ENCODE measurements at places on chromosomes 16 and 17. TPM values are rescaled to one million over a fixed set of nuclear protein-coding genes. Genes with fewer than 3 reads are reported as not detected.

- peak overlapping the region; percentile 63 for H3K4me3 ChIP-seq
- H3K27ac ChIP-seq, result peak overlapping the region; percentile 83
- no peaks in the 10 kb centered on the region for H3K27me3 ChIP-seq
Measured at GRCh38 chr16:30184096-30184890, 891 bp downstream of the CORO1A start.

DNA sequence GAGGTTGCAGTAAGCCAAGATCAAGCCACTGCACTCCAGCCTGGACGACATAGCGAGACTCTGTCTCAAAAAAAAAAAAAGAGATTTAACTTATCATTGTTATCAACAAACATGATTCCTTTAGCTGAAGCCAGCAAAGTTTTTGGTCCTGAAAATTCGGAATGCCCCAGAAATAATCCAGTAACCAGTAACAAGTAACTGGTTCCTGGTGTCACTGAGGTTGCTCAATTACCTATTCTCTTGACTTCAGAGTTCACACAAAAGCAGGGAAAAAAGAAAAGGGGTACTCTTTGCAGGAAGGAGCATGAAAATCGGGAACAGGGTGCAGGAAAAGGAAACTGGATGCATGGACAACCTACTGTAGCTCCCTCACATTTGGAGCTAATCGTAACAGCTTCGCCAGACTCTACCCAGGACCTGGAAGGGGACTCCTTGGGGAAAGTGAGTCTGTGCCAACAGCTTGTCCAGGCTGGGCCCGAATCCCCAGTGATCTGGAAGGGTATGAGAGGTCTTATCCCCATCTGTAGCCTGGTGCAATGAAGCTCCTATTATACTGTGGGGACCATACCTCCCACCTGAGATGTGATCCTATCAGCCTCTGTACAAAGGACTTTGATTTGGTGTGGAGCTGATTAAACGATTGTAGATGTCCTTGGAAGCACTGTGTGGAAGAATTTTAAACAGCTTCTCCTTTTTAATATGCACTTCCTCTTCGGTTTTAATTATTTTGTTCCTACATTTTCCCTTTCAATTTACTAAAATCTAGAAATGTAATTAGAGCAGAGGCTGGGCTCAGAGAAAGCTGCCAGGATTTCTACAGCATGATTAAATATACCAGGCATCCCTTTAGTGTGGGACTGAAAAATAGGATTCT lies 3.4 kb upstream of the SPOP start:
- H3K27me3 ChIP-seq, result no peaks in the 10 kb centered on the region
- H3K27ac ChIP-seq, result peak overlapping the region; percentile 1
- peaks cover 5% of the 10 kb centered on the region for H3K4me1 ChIP-seq
- DNase-seq, result no peak
- no peaks in the 10 kb centered on the region for H3K36me3 ChIP-seq
- no peak overlapping the region for H3K4me3 ChIP-seq

DNA sequence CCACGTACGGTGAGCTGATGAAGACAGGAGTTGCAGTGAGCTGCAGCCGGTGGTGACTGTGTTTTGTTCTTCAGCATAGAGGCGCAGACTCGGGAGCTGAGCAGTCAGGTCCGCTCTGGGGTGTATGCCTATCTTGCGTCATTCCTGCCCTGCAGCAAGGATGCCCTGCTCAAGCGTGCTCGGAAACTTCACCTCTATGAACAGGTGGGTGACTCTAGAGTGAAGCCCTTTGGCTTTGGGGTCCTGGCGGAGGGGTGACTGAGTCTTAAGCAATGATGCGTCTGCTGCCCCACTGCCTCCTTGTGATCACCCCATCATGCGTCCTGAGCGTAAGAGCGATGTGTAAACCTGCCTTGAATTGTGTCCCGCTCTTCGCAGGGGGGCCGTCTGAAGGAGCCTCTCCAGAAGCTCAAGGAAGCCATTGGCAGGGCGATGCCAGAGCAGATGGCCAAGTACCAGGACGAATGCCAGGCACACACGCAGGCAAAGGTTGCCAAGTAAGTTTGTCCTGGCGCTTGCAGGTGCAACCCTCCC lies 22.9 kb downstream of the UBN1 start:
- no peak for DNase-seq
- H3K36me3 ChIP-seq, result peaks cover 61% of the 10 kb centered on the region
- H3K4me3 ChIP-seq, result no peak overlapping the region
- H3K27me3 ChIP-seq, result no peaks in the 10 kb centered on the region
- H3K4me1 ChIP-seq, result no peaks in the 10 kb centered on the region

- H3K4me3 ChIP-seq, result no peak overlapping the region
- no peaks in the 10 kb centered on the region for H3K36me3 ChIP-seq
- no peaks in the 10 kb centered on the region for H3K27me3 ChIP-seq
Measured at GRCh38 chr16:50393858-50394802, 25.3 kb upstream of the BRD7 start.

DNA sequence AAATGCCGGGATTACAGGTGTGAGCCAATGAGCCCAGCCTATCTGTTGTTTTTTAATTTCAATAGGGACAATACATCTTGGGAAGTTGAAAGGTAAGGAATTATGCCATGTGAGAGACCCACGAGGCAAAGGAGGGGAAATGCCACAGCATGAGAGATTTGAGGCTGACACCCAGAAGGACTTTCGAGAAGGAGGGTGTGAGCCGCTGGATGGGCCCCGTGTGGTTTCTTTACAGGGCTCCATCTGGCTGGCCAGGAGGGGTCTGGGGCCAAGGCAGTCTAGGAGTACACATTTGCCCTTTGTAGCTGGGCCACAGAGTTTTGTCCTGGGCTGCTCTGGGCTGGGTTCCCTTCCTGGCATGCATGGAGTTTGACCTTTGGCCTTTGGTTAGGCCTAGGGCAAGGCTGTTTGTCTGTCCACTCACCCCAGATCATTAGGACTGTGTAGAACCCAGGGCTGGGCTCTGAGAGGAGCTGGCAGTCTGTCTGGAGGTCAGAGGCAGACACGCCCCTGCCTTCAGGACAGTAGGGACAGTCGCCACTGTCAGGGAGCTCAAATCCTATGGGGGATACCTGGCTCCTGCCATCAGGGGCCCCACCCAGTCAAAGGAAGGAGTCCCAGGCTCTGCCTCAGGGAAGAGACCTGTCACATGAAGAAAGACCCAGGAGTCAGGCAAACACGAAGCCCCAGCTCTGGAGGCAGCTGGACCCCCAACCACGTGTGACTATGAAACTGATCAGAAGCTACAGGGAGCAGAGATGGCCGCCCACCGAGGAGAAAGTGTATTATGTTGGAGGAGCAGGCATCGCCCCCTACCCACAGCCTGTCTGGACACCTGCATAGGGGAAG lies 24.2 kb upstream of the NXPH3 start:
- H3K27me3 ChIP-seq, result no peaks in the 10 kb centered on the region
- no peak for DNase-seq
- peaks cover 5% of the 10 kb centered on the region for H3K4me1 ChIP-seq
- no peak overlapping the region for H3K4me3 ChIP-seq
- no peaks in the 10 kb centered on the region for H3K36me3 ChIP-seq
- no peak overlapping the region for H3K27ac ChIP-seq

DNA sequence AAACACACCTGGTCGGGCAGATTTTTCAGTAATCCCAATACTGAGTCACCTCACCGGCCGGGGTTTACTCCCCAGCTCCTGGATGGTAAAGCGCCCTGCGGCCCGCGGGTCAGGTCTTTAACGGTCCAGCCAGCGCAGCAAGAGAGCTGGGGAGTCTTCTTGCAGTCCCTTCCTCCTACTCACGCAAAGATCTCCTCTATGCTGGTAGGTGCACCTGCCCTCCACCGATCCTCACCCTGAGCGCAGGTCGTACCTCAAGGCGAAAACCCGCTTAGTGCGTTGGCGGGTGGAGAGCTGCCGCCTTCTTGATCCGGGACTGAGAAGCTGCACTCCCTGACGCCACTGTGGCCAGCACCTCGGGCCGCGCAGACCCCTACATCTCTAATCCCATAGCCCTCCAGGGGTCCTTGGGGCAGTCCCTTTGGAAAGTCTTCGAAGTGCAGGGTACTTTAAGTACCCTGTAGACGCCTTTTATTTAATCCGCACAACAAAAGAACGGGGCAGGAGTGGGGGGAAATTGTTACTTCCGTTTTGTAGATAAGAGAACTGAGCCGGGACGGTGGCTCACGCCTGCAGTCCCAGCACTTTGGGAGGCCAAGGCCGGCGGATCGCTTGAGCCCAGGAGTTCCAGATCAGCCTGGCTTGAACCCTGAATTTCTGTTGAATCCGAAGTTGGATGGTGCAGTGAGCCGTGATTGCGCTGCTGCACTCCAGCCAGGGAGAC lies 10.4 kb upstream of the HOXB13 start:
- DNase-seq, result peak; percentile 39
- H3K4me1 ChIP-seq, result no peaks in the 10 kb centered on the region
- no peak overlapping the region for H3K4me3 ChIP-seq
- no peak overlapping the region for H3K27ac ChIP-seq

DNA sequence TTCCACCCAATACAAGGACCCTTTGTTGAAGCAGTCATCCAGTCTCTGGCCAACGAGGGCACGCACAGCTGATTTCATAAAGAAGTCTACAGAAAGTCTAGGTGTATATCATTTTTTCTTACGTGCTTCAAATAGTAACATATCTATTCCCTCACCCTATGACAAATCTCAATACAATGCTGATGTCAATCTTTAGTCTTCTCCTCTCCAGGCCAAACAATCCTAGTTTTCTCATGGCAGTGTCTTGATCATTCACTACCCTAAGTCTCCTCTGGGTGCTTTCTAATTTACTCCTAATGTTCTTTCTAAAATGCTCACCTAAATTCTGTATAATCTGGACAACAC lies 92.6 kb downstream of the CACNG1 start:
- no peaks in the 10 kb centered on the region for H3K27me3 ChIP-seq
- peaks cover 7% of the 10 kb centered on the region for H3K36me3 ChIP-seq
- H3K4me1 ChIP-seq, result no peaks in the 10 kb centered on the region
- no peak for DNase-seq

DNA sequence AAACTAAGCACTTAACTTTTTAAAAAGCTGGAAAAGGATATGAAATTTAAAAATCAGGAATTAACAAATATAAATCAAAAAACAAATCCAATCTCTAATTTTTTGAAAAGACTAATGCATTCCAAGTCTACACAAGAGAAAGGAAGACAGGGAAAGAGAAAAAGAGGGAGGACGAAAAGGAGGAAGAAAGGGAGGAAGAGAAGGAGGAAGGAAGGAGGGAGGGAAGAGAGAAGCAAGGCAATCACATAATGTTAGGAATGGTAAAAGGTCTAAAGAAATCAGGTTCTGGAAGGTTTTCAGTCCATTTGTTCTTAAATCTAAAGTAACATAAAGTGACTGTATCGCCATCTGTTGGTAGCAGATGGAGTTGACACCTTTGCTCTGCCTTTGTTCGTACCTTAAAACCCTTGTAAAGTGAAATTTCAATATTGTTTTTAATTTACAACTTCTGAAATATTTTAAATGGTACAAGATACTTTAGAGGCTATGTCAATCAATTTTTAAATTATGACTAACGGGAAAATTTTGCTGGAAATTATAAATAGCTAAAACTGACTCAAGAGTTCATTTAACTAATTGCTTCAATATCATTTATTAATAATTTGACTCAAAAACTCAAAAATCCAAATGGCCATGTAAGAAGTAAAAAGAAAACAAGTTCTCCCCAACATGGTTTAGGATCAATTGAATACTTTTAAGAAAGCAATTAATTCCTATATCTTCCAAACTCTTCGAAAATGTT lies 20.4 kb upstream of the CDYL2 start:
- no peak for DNase-seq
- H3K4me1 ChIP-seq, result no peaks in the 10 kb centered on the region
- H3K36me3 ChIP-seq, result no peaks in the 10 kb centered on the region
- no peak overlapping the region for H3K4me3 ChIP-seq

DNA sequence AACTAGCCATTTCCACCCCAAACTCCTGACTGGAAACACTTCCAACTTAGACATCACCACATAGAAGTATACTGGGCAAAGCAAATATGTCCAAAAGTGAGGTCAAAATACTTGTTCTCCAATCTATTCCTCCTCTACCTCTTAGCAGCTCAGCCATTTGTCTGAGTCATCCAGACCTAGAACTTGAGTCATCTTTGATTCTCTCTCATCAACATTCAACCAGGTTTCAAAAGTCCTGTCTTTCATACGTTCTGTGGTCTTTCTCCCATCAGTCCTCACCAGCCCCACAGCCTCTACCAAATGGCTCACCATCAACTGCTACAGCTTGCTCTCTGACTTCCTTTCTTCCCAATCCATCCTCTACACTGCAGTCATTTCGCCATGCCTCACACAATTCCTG lies 6.8 kb downstream of the ANKFY1 start:
- no peaks in the 10 kb centered on the region for H3K27me3 ChIP-seq
- no peaks in the 10 kb centered on the region for H3K36me3 ChIP-seq
- no peaks in the 10 kb centered on the region for H3K4me1 ChIP-seq
- peak overlapping the region; percentile 34 for H3K27ac ChIP-seq

DNA sequence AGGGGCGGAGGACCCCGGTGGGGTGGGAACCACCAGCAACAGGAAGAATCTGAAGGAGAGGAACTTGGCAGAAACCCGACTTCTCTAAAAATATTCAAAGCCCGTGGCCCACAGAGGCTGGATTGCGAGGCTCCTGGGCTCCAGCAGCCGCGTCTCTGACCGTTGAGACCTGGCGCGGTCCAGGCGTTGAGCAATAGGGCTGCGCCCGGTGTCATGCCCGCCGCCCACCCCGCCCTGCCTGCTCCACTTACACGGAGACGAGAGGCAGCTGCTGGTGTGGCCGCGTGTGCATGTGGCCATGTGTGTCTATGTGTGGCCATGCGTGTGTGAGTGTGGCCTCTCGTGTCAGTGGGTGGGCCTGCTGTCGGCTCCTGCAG lies 83.6 kb downstream of the IRF8 start:
- no peak overlapping the region for H3K4me3 ChIP-seq
- H3K27me3 ChIP-seq, result no peaks in the 10 kb centered on the region
- peak; percentile 73 for DNase-seq
- no peak overlapping the region for H3K27ac ChIP-seq
- no peaks in the 10 kb centered on the region for H3K36me3 ChIP-seq
- H3K4me1 ChIP-seq, result peaks cover 4% of the 10 kb centered on the region

- no peak overlapping the region for H3K4me3 ChIP-seq
- no peaks in the 10 kb centered on the region for H3K27me3 ChIP-seq
- no peaks in the 10 kb centered on the region for H3K36me3 ChIP-seq
- no peak overlapping the region for H3K27ac ChIP-seq
- DNase-seq, result no peak
Measured at GRCh38 chr17:60091908-60092331, 13.2 kb upstream of the HEATR6 start.

DNA sequence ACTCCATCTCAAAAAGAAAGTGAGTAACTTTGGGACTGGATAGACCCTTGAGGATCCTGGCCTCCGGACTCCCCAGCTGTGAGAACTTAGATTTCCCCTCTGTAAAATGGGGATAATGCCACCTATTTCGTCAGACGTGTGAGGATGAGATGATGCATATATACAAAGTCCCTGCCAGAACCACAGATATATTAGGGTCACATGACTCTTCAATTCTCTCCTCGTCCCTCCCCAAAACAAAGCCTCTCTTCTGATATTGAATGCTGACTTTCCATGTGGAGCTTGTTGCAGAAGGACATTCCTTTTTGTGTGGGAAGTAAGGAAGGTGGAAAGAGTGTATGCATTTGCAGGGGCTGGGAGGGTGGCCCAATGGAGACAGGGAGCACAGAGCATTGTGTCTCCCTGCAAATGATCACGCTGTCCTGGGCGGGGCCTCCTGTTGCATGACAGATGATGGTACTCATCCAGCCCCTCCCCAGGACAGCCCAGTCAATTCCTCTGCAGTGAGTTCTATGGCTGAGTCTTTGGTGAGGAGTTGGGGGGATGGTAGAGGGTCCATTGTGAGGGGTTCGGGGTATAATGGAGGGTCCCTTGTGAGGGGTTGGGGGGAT lies 35.1 kb upstream of the MGAT5B start:
- no peak overlapping the region for H3K4me3 ChIP-seq
- H3K27ac ChIP-seq, result no peak overlapping the region
- no peak for DNase-seq

The MRPL38 gene
- total RNA-seq, result 32.8 TPM

The FBXL16 gene
- 0.16 TPM for total RNA-seq

The MT3 gene
- 9.6 TPM for total RNA-seq

The CCDC78 gene
- total RNA-seq, result 0.49 TPM
